ENCODE measurements at places on chromosomes 13 and 19. TPM values are rescaled to one million over a fixed set of nuclear protein-coding genes. Genes with fewer than 3 reads are reported as not detected.

PTPRH gene
- total RNA-seq: 6.5 TPM

SYMPK gene
- total RNA-seq: 21.3 TPM

PIBF1 gene
- total RNA-seq: 31.6 TPM

SYT5 gene
- 0.45 TPM for total RNA-seq

YJEFN3 gene
- total RNA-seq: 0.45 TPM

CCDC169 gene
- 4.1 TPM for total RNA-seq

FAM83E gene
- 0.18 TPM for total RNA-seq

ZFP28 gene
- 11.6 TPM for total RNA-seq

LHB gene
- total RNA-seq: not detected

SLC8A2 gene
- total RNA-seq: not detected

ACER1 gene
- not detected for total RNA-seq

ZNF556 gene
- not detected for total RNA-seq

OVOL3 gene
- total RNA-seq: not detected

RPL21 gene
- 2,034 TPM for total RNA-seq

HPN gene
- not detected for total RNA-seq

CARS2 gene
- 26.2 TPM for total RNA-seq

RGCC gene
- 1.6 TPM for total RNA-seq

PEAK3 gene
- total RNA-seq: not detected

WDR88 gene
- total RNA-seq: not detected

ZNF536 gene
- 0.33 TPM for total RNA-seq

PRODH2 gene
- total RNA-seq: not detected

CBY2 gene
- total RNA-seq: not detected

KASH5 gene
- total RNA-seq: not detected

PSG2 gene
- not detected for total RNA-seq

ARL11 gene
- total RNA-seq: not detected

ATXN8OS gene
- not detected for total RNA-seq

ATP8A2 gene
- under 0.01 TPM for total RNA-seq

KIR2DL3 gene
- not detected for total RNA-seq

ZGLP1 gene
- total RNA-seq: 0.63 TPM

SPTBN4 gene
- total RNA-seq: 3.5 TPM

GJA3 gene
- 0.90 TPM for total RNA-seq

C2CD4C gene
- not detected for total RNA-seq

SIRT6 gene
- total RNA-seq: 14.7 TPM

RAB3D gene
- 16.3 TPM for total RNA-seq

CLDND2 gene
- 0.36 TPM for total RNA-seq

GSX1 gene
- total RNA-seq: not detected

SHISA7 gene
- total RNA-seq: not detected

WTIP gene
- total RNA-seq: 3.6 TPM

SPACA4 gene
- not detected for total RNA-seq

LYPD3 gene
- 0.36 TPM for total RNA-seq

MEDAG gene
- 325 TPM for total RNA-seq

ATP11A gene
- total RNA-seq: 8.9 TPM

ZNF154 gene
- total RNA-seq: 2.3 TPM

ELANE gene
- 0.09 TPM for total RNA-seq

METTL21C gene
- total RNA-seq: 1.8 TPM

ZNF112 gene
- total RNA-seq: 5.8 TPM

ZNF100 gene
- 2.4 TPM for total RNA-seq

ELAVL3 gene
- 0.45 TPM for total RNA-seq

CCDC70 gene
- total RNA-seq: not detected

RETN gene
- total RNA-seq: not detected

GFY gene
- not detected for total RNA-seq

FAM216B gene
- not detected for total RNA-seq

IGFL4 gene
- total RNA-seq: 0.74 TPM

CNN1 gene
- 2.2 TPM for total RNA-seq

GAPDHS gene
- total RNA-seq: not detected
